Activated T-helper 1 cell treated with anti-CD3 and anti-CD28 coated beads, Interleukin-2, amount 50 U/mL, for 16 hours (primary cell): ENCODE measurements at places on chromosomes 16 and 17.

DNA sequence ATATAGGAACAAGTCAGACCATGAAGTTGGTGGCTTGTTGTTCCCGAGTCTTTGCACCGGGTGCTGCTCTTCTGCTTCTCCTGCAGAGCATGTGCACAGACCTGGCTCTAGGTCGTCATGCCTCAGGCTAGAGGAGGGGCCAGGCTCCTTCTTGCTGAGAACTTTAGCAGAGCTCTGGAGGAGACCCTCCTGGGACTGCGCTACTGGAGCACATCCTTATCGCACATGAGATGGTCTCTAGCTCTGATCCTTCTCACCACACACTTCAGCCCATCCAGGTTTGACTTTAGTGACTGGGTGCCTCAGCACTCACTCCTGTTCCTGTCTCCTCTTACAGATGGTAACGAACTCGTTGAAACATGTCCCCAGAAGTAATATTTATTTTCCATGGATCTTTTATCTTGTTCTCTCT lies 14.9 kb downstream of the FOXK2 start:
- DNase-seq: no peak

- DNase-seq: no peak
Observed at GRCh38 chr16:27771201-27771910, 221.4 kb downstream of the KATNIP start.

- no peak for DNase-seq
Observed at GRCh38 chr17:80475910-80476876, at the start of gene NPTX1. Gene NPTX1 (minus strand): TSS chr17:80476607. CDS start chr17:80476446, 161 bp downstream.

GRCh38 chr17:67390646-67391361 lies 13.7 kb downstream of the PITPNC1 start:
- peak; percentile 41 for DNase-seq

GRCh38 chr16:88659160-88659559 lies 3.7 kb downstream of the MVD start:
- no peak for DNase-seq

DNA sequence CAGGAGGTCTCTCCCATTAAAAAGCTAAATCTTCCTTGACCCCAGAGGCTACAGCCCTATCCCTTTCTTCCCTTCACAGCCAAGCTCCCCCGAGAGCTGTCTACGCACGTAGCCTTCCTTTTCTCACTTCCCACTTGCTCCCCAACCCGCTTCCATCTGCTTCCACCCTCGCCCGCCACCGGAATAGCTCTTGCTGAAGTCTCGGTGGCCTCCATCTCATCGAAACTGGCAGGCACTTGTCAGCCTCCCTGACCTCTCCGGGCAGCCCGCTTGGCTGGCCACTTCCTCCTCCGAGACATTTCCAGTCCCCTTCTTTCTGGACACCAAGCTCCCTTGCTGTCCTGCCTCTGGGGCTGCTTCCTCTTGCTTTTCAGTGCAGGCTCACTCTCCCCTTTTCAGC lies 10.7 kb upstream of the EPOP start:
- DNase-seq: no peak

GRCh38 chr17:19247473-19247872 lies 10.3 kb downstream of the EPN2 start:
- DNase-seq: no peak

- DNase-seq: no peak
Observed at GRCh38 chr16:11129378-11129781, 126.6 kb downstream of the SOCS1 start.

- DNase-seq: no peak
Observed at GRCh38 chr17:76026714-76027158, 370 bp downstream of the EVPL start.

DNA sequence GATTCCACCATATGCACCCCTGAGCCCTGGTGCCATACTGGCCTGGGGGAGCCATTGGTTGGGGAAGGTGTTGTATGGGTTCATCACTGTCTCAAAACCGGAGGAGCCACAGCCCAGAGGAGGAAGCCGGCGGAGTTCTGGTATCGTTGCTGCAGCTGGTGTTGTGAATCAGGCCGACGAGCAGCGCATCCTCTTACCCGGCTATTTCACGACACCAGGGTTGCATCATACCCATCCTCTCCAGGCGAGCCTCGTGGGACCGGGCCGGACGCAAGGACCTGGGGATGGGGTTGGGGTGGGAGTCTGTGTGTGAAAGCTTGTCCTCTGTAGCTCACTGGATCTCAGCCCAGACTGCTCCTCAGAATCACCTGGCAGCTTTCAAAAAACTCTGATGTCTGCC lies 6.6 kb upstream of the SLC12A3 start:
- DNase-seq: no peak

DNA sequence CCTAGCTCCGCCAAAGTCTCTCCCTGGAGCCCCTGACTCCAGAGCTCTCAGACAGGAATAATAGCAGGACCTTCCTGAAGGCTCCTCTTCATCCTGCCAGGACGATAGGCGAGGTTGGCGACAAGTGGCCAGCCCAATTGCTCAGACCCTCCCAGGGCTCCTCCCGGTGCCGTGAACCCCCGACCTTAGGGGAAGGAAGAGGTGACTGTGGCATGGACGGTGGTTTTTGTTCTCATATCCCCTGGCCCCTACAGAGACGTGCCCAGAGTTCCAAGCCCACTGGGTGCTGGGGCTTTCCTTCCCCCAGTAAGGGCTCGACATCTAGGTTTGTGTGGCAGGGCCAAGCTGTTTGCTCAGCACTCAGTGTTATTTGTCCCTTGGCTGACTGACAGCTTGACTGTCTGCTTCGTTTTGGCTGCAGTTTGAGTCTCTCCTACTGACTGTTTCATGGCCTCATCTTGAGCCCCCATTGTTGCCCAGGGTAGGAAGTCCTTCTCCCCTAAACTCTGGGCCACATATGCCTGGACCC lies 4.6 kb upstream of the ADCY7 start:
- DNase-seq: no peak

DNA sequence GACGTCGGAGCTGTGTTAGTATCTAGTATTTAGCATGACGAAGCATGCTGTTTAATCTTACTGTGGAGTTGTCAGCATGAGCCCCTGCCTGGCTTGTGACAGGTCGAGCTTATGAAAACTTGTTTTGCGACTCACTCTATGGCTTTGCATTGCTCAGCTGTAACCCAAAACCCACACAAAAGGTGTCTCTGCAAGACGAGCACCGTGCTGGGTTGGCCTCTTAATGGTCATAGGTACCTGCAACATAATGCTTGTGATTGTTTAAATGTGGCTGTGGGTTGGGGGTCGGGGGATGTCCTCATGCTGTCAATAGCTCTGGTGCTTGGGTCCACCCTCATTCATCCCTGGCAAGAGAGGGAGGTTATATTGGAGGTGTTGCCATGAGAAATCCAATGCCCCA lies 5.4 kb downstream of the NTN1 start:
- no peak for DNase-seq

GRCh38 chr16:85113168-85113733 lies 979 bp upstream of the CIBAR2 start:
- no peak for DNase-seq

DNA sequence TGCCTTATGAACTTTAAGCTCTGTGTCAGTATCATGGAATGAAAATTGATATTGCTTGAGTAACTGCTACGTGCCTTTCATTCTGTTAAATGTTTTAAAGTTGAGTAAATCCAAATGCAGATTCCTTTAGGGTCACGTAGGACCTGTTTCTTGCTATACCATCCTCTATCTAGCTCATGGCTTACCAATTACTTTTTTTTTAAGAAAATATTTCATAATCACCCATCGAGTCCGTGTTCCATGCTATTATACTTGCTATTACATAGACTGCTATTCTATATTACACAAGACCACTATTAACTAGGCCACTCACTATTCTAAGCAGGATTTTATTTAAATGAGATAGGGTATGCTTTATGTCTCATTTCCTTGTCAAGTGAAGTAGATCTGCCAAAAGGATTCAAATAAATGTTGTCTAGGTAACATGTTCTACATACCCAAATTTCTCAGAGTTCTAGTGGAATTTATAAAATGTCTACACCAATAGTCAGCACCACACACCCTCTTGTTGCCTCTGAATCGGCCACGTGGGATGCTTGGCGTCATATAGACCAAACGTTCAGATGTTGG lies 11.9 kb downstream of the ANKFN1 start:
- DNase-seq: no peak

GRCh38 chr17:50074227-50074626 lies 18.3 kb downstream of the ITGA3 start:
- DNase-seq: no peak

DNA sequence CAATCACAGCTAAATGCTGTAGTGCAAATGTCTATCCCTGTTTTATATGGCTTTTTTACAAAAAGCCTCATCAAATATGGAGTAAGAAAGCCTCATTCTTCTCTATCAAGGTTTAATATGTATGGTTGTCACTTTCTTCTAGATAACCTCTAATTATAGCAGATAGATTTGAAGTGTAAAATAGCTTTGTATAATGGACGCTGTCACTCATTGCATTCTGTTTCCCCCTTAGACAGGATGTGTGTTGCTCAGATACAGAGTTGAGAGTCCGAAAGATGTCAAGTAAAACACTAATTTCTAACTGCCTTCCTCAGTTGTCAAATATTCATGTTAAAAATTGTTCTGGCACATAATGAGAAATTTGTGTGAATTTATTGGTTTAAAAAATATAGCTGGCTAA lies 88.0 kb downstream of the NLK start:
- no peak for DNase-seq

GRCh38 chr17:12472252-12473173 lies 193.2 kb upstream of the MYOCD start:
- DNase-seq: no peak

GRCh38 chr17:31202968-31203367 lies 94.1 kb downstream of the OMG start:
- DNase-seq: no peak

GRCh38 chr17:42571435-42572225 lies 4.7 kb downstream of the MLX start:
- DNase-seq: no peak

GRCh38 chr17:9209781-9210370 lies 188.6 kb downstream of the NTN1 start:
- DNase-seq: no peak

DNA sequence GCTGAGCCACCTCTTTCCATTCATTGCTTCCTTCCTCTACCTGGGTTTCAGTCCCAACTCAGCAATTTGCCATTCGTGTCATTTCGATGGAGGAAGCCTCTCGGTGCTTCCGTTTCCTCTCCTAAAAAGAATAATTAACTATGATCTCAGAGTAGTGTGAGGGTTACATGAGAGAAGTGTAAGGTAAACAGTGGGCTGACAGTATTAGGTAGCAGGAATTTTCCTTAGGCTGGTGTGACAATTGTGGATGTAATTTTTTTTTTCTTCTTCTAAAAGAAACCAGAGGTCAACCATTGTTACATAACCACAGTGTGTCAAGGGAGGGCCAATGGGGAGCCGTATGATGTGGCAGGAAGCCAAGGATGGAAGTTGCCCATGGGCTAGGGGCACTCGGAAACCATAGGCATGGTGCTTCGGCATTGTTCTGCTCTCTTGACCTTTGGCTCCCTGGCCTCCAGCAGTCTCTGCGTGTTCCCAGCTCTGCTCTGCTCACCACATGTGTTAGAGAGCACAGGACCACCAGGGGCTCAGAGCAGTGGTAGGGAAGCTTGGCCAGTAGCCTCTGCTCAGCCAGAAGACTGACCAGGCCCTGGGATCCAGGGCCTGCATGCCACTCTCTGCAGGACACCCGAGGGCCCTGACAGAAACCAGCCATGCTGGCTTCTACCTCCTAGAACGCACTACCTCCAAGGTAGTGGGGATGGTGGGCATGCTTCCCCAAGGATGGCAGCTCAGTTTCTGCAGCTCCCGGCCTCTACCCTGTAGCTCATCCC lies 2.0 kb upstream of the TOP2A start:
- no peak for DNase-seq

DNA sequence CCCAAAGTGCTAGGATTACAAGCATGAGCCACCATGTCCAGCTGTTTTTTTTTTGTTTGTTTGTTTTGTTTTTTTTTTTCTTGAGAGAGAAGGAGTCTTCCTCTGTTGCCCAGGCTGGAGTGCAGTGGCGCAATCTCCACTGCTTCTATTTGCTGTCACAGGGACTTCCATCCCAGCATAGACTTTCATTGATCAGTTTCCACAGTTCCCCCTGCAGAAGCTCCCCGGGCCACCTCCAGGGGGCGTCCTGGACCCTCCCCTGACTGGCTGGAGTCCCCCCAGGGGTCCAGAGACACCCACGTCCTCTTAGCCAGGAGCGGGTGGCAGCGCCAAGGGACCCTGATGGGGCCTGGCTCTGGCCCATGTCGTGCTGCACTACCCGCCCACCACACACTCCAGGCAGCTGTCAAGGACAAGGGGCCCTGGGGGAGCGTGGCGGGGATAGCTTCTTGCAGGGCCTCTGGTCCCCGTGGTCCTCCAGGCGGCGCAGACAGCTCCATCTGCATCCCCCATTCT lies 3.1 kb upstream of the NPW start:
- DNase-seq: no peak

DNA sequence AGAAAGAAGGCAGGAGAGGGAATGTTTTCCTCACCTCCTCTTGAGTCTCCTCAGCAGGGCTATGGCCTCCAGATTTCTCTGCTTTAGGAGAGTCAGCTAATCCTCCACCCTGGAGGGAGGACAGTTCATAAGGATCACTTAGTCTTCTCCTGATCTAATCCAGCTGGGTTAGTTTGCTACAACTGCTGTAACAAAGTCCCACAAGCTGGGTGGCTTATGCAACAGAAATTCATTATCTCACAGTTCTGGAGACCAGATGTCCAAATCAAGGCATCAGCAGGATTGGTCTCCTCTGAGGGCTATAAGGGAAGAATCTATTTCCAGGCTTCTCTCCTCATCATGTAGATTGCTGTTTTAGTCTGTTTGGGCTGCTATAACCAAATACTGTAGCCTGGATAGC lies 40.6 kb upstream of the XYLT1 start:
- DNase-seq: no peak

GRCh38 chr17:15006421-15007128 lies 258.6 kb downstream of the PMP22 start:
- DNase-seq: no peak

DNA sequence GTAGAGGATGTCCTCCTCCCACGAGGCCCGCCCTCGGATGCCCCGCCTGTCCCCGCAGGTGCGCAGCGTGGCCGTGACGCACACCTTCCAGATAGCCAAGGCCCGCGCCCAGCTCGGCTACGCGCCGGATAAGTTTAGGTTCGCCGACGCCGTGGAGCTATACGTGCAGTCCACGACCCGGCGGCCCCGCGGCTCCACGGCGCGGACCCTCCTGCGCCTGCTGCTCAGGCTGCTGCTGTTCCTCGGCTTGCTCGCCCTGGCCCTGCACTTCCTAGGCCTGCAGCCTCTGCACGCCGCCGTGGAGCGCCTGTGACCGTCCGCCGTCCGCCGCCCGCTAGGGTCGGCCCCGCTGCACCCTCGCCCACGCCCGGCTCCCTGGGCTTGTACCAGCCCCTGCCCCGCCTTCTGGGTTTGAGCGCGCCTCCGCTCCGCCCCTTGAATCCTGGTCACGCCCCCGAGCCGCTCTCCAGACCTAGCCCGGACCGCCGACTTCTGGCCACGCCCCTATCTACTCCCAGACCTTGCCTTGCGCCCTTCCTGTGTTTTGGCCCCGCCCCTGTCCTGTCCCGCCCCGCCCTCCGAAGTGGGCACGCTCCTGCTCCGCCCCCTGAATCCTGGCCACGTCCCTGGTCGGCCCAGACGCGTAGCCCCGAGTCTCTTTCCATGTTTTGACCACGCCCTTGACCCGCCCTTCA lies 15.8 kb upstream of the EEF2K start:
- DNase-seq: peak; percentile 83
